Glomerular endothelial cell (primary cell): ENCODE measurements at places on chromosomes 1 and 21. TPM values are rescaled to one million over a fixed set of nuclear protein-coding genes. Genes with fewer than 3 reads are reported as not detected.

DNA sequence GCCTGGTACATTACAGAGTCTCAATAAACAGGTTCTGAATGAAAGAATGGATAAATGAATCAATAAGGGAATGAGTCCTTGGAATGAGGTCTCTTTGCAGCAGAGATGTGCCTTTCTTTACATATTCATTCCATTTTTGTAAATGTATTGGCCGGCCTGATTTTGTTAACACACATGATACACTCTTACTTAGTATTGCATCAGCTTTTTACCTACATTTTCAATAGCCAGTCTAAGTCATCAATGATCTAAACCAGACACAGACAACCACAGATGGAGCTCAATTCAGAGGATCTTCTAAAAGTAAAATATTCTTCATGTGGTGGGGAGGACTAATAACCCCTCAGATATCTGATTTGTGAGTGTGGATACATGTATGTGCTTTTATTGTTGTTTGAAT is 653.1 kb downstream of the LMO4 start:
- DNase-seq, result no peak

DNA sequence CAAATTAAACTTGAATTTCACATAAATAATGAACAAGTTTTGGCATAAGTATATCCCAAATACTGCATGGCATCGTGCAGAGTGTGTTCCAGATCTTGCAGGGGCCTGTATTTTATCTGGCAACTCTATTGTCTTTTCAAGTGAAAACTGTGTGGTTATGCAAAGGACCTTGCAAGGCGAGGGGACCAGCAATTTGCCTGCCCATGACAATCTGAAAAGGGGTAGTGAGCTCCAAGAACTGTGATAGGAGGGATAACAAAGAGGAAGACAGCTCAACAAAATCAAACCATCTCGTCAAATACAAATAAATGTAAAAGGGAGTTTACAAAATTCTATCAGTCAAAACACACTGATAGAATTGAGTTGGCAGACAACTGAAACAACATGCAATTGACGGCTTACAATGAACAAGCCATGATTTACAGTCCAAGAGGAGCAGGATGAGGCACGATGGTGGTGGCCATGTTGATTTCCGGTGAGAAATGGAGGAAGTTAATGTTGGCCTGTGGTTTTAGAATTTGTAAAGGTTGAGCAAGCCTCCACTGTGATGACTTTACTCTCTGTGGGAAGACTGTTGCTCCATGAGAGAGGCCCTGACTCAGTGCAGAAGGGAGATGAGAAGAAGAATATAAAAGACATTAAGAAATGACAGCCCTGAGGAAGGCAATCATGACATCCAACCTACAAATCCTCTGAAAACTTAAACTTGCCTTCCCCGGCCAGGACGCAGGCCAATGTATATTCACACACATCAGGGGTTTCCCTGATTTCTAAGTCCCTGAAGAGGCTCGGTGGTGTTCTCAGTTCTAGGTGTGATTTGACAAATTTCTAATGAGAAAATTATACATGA is 132.2 kb downstream of the ADSS2 start:
- no peak for DNase-seq

The TEX38 gene
- not detected in 2 replicates for total RNA-seq

DNA sequence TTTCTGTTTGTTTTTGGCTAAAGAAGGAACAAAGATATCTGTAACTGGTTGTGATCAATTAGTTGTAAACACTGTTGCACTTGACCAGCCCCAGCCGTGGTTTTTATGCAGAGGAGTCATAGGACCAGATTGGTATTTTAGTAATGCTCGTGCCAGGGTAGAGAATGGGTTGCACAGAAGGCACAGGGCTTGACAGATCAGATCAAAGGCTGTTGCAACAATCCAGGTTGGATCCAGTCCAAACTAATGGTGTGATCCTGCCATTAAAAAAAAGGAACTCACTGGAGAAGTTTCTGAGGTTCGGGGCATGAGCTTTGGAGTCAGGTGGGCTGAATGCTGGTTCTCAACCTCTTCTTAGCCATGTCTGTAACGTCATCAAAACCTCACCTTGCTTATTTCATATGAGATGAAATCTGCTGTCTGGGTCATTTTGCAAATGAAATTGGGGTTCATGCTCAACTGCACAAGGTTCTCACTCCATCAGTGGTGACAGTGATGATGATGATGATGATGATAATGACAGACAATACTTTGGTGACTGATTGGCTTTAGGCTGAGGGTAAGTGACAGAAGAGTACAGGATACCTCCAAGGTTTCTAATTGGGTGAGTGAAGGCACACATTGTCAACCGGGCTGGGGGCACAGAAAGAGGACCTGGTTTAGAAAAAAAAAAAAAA is 43.1 kb downstream of the ZNF281 start:
- no peak for DNase-seq

DNA sequence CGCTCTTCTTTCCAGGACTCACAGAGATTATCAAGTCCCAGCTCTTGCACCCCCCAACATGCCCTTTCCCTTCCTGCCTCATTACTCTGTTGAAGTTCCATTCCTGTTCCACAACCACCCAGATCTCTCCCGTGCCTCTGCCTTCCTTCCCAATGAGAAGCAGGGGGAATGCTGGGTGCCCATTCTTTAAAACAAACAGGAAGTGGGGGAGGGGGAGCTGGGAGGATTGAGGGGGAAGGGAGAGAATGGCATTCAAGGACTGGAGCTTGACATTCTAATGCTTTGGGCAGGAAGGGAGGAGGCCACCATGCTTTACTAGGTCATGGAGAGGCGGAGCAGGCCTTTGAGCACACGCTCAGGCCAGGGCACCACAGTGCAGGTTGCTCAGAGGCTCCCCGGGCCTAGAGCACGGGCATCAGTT is 150.3 kb upstream of the IRF2BP2 start:
- no peak for DNase-seq

DNA sequence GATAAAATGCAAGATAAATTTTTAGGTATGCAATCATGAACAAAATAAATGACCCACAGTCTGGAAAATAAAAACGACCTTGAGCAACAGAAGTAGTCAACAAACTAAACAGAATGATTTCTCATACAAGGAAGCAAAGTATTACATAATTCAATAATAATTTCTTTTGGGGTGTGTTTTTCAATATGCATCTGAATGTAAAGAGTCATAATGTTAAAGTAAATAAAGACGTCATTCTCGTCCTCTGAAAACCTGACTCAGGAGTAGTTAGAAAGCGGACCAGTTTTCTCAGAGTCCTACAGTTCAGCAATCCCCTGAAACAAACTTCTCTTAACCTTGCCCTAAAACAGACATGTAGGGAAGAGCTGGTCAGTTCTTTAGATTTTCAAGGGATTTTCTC is 18.6 kb downstream of the CDC42BPA start:
- DNase-seq, result no peak

The S100A1 gene
- total RNA-seq, result not detected in 2 replicates

The DAP3 gene
- 136 and 142 TPM in 2 replicates for total RNA-seq

The RGS7 gene
- total RNA-seq, result 0.58 and 1.6 TPM in 2 replicates

DNA sequence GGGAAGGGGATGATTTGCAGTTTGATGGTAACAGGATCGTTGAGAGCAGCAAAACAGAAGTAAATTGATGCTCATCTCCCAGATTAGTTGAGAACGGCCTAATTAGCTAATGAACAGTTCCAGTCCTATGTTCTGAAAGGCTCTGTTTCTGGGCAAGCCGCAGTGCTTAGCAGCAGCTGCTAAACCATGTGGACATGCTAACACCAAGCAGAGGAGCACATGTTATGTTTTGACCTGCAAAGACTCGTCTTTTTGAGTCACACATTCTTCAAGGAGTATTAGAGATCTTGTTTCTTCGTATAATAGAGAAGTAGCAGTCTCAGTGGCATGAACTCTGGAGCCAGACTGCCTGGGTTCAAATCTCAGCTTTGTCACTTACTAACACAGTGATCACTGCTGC is 58.1 kb downstream of the CACNA1E start:
- DNase-seq, result no peak

The OR2G6 gene
- total RNA-seq, result not detected in 2 replicates

- DNase-seq, result no peak
Measured at GRCh38 chr1:41580520-41581172, 96.2 kb upstream of the EDN2 start.

The EPHA2 gene
- total RNA-seq, result 155 and 197 TPM in 2 replicates

DNA sequence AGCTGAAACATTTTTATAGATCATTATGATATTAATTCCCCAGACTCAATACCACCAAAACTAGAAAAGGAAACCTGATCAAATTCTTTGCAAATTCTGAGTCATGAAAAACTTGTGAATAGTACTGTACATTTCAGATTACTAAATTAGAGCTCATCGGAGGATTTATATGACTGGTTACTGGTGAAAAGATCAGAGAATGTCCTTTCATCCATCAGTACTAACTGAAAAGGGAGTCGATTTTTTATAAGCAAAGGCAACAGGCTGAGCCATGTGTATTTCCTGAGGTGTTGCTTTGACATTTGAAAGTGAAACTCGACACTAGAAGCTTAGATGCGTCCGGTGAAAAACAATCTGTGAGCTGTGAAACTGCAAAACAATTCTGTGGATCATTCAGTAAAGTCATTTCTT is 155.7 kb downstream of the TNFSF18 start:
- DNase-seq, result no peak

DNA sequence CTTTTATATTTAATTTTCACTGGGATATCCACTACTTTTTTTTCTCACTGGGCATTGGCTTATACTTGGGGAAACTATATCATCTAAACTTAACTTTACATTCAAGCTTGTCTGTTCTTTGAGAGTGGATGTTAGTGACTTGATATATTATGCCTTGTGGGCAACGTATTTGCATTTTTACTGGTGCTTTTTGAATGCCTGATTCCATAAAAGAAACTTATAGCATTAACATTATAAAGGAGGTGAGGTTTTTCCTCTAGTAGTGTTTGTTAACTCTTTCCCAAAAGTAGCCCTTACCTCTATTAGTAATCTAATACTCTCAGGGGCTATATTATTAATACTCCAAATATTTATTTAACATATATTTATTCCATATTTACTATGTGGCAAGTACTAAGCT is 416.5 kb downstream of the PLA2G4A start:
- no peak for DNase-seq

The MYOM3 gene
- total RNA-seq, result 0.15 and 0.23 TPM in 2 replicates

The CD5L gene
- not detected in 2 replicates for total RNA-seq

DNA sequence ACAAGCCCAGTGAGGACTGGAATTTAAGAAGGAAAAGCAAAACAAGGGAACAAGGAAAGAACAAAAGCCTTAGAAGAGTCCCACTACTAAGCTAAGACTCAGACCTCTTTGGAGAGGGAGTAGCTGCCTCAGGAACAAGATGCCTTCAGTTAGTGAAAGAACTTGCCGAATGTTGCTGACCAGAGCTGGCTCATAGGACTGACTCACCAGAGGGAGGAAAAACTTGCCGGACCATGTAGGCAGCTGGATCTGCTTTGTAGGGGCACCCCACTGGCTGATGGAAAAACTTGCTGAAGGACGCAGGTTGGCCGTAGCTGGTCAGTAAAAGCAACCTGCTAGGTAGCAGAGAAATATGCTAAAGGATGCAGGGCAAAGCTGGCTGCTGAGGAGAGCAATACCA is 15.3 kb upstream of the ZSWIM5 start:
- DNase-seq, result no peak

DNA sequence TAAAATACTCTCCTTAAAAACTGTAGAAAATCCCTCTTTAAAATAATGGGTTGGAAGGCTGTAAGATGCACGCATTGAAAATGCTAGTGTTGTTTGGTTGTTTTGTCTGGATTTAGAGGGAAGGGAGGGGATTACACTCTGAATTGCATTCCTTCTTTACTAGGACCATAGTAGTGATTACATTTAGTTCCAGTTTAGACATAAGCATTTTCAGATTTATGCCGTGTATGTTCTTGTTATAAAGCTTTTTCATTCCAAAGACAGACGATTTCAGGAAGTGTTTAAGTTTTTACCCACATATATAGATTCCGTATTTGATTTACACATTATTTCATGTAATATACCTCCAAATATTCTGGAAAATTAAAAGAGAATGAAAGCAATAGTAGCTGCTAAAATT is 538.4 kb downstream of the PTPRC start:
- no peak for DNase-seq

- no peak for DNase-seq
Measured at GRCh38 chr1:232629250-232630046, 485 bp downstream of the SIPA1L2 start.

- no peak for DNase-seq
Measured at GRCh38 chr1:57489358-57490036, 65.6 kb upstream of the DAB1 start.

DNA sequence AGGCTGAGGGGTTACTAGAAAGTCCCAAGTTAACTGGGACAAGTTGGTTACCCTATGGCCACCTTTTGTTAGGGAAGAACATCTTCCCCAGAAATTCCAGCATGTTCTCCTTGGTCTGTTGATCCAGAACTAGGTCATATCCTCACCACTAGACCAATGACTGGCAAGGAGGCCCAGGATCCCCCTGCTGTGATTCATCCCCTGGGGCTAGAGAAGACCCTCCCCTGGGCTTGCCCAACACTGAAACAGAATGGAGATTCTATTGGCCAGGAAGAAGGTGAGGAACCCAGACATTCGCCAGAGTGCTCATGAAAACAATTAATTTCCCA is 90.1 kb upstream of the SIM2 start:
- no peak for DNase-seq
